Activated T-helper 1 cell treated with anti-CD3 and anti-CD28 coated beads, Interleukin-12 subunit alpha, Interleukin-12 subunit beta, Interleukin-2, Interleukin-4 antibody, amounts not matched to agents 30 ng/mL and 10 ng/mL and 1 ng/mL, durations not matched to agents 14 hours and 24 hours and 36 hours (primary cell): ENCODE measurements at places on chromosomes 7 and 10.
A peak's percentile ranks its signal among the peaks of the same experiment; 100 is the strongest.

- no peaks in the 10 kb centered on the region for H3K36me3 ChIP-seq
- peak overlapping the region; percentile 30 for H3K4me3 ChIP-seq
- peaks cover 7% of the 10 kb centered on the region for H3K4me1 ChIP-seq
- no peak for DNase-seq
- peak overlapping the region; percentile 78 for H3K27ac ChIP-seq
Observed at GRCh38 chr7:6533893-6534495, 17.3 kb downstream of the GRID2IP start.

GRCh38 chr10:100565206-100565985, 29.7 kb downstream of the HIF1AN start:
- DNase-seq = no peak
- peaks cover 37% of the 10 kb centered on the region for H3K27me3 ChIP-seq
- H3K4me3 ChIP-seq = no peak overlapping the region
- no peak overlapping the region for H3K27ac ChIP-seq
- H3K36me3 ChIP-seq = peaks cover 2% of the 10 kb centered on the region

DNA sequence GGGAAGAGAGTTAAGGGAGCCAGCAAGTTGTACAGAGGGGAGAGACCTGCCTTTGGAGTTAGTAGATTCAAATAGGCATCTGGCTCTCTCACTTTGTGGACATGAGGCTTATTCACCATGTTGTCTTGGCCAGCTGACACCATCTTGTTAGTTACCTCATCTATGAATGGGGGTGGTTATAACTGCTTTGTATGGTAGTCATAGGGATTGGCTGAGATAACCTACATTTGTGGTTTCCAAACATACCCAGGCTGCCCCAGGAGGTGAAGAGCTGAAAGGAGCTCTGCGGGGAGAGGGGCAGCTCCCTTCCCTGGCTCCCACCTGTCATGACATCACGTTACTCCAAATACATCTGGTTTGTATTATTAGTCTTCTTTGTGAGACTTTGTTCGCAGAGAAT, 393.3 kb upstream of the AUTS2 start:
- no peaks in the 10 kb centered on the region for H3K27me3 ChIP-seq
- no peak for DNase-seq
- no peak overlapping the region for H3K4me3 ChIP-seq
- H3K27ac ChIP-seq = no peak overlapping the region
- H3K4me1 ChIP-seq = no peaks in the 10 kb centered on the region

GRCh38 chr10:104268405-104268712, 625 bp upstream of the GSTO2 start:
- H3K27ac ChIP-seq = peak overlapping the region; percentile 96
- peak overlapping the region; percentile 92 for H3K4me3 ChIP-seq
- H3K4me1 ChIP-seq = peaks cover 49% of the 10 kb centered on the region
- H3K36me3 ChIP-seq = peaks cover 40% of the 10 kb centered on the region

GRCh38 chr7:152512706-152513105, 76.9 kb upstream of the KMT2C start:
- H3K36me3 ChIP-seq = no peaks in the 10 kb centered on the region
- peak overlapping the region; percentile 19 for H3K4me3 ChIP-seq
- DNase-seq = no peak
- peaks cover 5% of the 10 kb centered on the region for H3K27me3 ChIP-seq

- peak overlapping the region; percentile 68 for H3K27ac ChIP-seq
- H3K4me1 ChIP-seq = peaks cover 71% of the 10 kb centered on the region
- peaks cover 88% of the 10 kb centered on the region for H3K36me3 ChIP-seq
- no peak overlapping the region for H3K4me3 ChIP-seq
- no peak for DNase-seq
Observed at GRCh38 chr10:6019010-6019782, 41.9 kb upstream of the IL15RA start.

DNA sequence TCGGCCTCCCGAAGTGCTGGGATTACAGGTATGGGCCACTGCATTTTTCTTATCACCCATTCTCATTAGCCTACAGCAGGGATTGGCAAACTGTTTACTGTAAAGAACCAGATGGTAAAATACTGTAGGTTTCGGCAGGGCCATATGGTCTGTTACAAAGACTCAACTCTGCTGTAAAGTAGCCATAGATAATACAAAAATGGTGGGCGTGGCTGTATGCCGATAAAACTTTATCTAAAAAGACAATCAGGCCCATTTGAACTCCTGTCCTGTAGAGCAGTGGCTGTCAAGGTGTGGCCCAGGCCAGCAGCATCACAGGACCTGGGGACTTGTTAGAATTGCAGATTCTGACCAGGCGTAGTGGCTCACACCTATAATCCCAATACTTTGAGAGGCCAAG, 134.3 kb downstream of the CUX1 start:
- H3K4me3 ChIP-seq = no peak overlapping the region
- peaks cover 10% of the 10 kb centered on the region for H3K4me1 ChIP-seq
- H3K27me3 ChIP-seq = no peaks in the 10 kb centered on the region
- no peaks in the 10 kb centered on the region for H3K36me3 ChIP-seq

DNA sequence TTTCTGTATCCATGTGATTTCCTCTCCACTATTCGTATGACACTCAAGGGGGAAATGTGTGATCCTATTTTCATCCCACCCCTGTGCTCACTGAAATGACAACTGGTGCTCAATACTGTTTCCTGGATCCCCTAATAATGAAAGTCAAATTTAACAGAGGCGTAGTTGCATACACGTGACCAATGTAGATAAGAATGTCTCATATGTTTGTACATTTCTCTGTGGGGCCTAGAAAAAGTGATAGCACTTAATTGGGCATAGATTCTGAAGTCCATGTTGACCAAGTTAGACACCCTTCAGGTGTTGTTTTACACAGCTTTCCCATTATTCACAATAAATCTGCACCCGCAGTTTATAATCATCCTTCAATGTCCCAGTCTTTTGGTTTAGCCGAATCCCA, 59.1 kb downstream of the JAZF1 start:
- H3K27ac ChIP-seq = no peak overlapping the region
- no peaks in the 10 kb centered on the region for H3K27me3 ChIP-seq
- no peak overlapping the region for H3K4me3 ChIP-seq
- H3K36me3 ChIP-seq = peaks cover 2% of the 10 kb centered on the region
- DNase-seq = no peak
- peaks cover 29% of the 10 kb centered on the region for H3K4me1 ChIP-seq

DNA sequence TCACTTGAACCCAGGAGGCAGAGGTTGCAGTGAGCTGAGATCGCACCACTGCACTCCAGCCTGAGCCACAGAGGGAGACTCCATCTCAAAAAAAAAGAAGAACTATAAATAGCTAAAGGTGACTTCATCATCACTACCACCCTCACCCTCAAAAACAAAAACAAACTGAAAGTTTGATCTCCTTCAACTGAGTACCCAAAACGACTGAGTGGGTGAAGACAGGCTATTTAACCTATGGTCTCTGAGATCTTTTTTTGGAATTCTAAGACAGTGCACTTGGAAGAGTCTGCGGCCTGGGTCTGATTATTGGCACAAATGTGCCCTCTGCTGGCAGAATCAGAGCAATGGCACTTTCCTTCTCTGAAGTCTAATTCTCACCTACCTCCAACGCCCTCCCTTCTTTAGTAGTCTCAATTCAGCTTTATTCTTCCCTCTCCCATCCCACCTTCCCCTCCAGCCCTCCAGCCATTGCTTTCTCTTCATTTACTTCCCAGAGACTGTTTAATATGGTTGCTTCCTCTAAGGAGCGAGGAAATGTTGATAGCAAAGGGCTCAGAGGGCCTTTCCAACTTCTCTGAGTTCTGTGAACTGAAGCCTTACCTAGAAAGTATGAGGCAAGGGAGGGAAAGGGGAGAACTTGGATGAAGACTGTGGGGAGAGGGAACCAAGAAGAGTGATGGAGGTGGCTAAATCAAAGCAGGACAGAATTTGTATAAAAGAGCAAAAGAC, 2.9 kb upstream of the MYOZ1 start:
- H3K4me1 ChIP-seq = peaks cover 23% of the 10 kb centered on the region
- peak; percentile 24 for DNase-seq
- peak overlapping the region; percentile 2 for H3K27ac ChIP-seq
- H3K27me3 ChIP-seq = peaks cover 15% of the 10 kb centered on the region
